ENCODE measurements at places on chromosomes 6 and 20.
A peak's percentile ranks its signal among the peaks of the same experiment; 100 is the strongest.

- peak; percentile 42 for DNase-seq
Observed at GRCh38 chr6:148709577-148709976, 37.3 kb upstream of the UST start.

DNA sequence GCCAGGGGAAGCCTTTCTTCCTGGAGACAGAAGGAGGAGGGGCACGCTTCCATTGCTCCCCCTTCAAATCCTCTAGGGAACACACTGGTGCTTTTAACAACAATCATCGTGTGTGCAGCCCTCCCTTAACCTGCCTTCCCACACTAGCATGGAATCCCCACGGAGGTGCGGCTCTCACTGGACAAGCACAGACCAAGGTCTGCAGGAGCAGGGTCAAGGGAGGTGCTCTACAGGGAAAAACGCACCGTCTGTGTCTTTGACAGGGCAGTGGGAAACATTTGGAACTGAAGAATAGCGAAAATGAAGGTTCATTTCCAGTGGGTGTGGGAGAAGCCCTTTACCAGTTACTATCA, 527.1 kb downstream of the QKI start:
- DNase-seq = no peak

DNA sequence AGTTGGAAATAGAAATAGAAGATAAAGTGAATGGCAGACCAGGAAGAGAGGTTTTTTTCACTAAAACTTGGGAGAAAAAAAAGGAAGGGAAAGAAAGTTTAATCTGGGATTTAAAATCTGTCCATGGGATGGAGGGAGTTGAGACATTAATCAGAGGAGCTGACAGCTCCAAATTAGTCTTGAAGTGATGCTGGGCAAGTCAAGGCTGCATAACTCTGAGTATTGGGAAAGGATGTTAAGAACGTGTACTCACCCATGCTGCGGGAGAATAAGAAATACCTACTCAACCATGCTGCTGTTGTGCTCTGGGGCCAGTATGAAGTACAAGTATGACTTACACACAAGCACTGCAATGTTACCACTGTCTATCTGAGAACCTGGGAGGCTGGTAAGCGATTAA, 47.5 kb downstream of the SNRNP48 start:
- no peak for DNase-seq

DNA sequence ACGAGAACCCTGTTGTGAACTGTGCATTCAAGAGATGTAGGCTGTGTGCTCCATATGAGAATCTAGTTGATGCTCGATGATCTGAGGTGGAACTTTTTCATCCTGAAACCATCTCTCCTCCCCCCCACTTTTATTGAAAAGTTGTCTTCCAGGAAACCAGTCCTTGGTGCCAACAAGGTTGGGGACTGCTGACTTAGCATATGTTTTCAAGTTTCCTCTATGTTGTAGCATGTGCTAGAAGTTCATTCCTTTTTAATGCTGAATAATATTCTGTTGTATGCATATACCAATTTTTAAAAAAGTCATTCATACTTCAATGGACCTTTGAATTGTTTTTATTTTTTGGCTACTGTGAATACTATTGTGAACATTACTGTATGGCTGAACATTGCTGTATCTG, 27.2 kb downstream of the CARMIL1 start:
- DNase-seq = no peak

- DNase-seq = peak; percentile 66
Observed at GRCh38 chr6:44061375-44062104, 65.7 kb downstream of the MRPL14 start.

GRCh38 chr20:49851231-49851705, 38.6 kb downstream of the SLC9A8 start:
- no peak for DNase-seq
